ENCODE measurements at places on chromosomes 7 and 10.
A peak's percentile ranks its signal among the peaks of the same experiment; 100 is the strongest.

- no peak for DNase-seq
Measured at GRCh38 chr10:75146780-75147179, 35.3 kb downstream of the SAMD8 start.

- DNase-seq: peak; percentile 11
Measured at GRCh38 chr10:7488418-7488829, 77.6 kb upstream of the SFMBT2 start.

- no peak for DNase-seq
Measured at GRCh38 chr7:135169141-135169963, 1.2 kb downstream of the CYREN start.

GRCh38 chr10:110546499-110547110 is 20.9 kb upstream of the SMC3 start:
- DNase-seq: no peak

DNA sequence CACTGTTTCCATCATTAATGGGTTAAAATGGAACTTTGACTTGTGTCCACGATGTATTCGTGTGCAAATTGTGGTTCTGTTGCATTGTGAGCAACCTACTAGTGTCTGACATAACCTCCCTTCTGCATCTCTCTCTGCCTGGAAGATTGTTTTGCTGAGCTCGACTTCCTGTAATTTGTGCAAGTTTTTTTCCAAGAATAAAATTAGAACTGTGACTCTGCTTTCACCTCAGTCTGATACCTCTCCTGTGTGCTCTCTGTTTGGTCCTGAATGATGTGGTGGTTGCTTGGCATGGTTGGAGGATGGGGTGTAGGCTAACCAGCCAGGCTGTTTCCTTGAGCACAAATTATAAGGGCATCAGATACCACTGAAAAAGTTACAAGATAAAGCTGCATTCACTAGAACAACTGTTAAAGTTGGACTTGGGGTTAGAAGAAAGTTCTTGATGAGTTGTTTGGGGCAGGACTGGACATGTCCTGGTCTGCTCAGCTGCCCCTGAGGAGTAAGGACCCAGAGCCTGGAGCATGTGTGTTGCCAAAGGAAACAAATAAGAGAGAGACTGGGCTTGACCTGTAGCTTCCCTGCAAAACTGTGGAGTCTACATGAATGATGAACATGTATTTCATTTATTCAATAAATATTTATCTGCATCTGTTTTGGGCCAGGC is 1.9 kb upstream of the VOPP1 start:
- DNase-seq: no peak

DNA sequence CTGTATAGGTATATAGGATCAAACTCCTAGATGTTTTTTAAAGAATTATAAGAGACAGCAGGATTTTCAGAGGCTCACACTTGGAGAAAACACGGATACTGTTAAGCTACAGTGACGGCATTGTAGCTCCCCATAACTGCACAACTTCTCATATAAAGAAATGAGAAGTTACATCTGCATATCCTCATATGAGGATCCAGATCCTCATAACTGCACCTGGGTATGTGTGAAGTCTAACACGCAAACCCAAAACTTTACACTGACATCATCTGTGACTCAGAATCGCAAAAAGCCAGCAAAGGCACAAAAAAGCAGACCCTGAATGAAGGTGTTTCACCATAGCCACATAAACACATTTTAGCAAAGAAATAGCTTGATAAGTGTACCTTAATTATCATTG is 34.1 kb downstream of the NEBL start:
- DNase-seq: no peak

DNA sequence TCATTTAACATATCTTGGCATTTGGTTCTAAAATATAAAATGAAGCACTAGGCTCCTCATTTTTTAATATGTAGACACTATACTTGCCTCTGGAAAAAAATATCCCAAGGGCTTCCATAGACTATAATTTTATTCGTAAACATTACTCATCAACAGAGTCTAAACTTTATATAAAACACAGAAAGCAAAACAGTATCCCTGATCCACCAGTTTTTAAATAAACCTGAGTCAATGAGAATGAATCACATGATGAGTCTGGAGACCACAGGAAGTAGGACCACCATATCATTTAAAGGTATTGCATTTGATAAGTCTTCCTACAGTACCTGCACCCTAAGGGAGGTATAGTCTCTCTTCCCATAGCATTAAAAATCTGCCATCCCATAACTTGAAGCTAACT is 228.0 kb downstream of the DGKI start:
- DNase-seq: no peak

DNA sequence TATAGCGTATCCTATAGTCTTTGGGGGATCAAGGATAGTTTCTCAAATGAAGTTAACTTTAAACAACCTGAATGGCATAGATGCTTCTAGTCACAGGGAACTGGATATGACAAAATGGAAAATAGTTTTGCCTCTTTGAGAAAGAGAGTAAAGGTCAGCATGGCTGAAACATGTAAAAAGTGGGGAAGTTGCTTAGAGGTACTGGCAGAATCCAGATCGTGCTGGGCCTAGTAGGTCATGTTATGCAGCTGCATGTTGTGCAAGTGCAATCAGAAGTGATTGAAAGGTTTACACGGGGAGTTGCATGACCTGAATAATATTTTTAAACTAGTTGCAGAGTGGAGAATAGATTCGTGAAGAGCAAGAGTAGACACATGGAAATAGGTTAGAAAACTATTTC is 201.1 kb upstream of the HDAC9 start:
- DNase-seq: no peak

- no peak for DNase-seq
Measured at GRCh38 chr10:125951290-125951689, 54.9 kb downstream of the FANK1 start.

DNA sequence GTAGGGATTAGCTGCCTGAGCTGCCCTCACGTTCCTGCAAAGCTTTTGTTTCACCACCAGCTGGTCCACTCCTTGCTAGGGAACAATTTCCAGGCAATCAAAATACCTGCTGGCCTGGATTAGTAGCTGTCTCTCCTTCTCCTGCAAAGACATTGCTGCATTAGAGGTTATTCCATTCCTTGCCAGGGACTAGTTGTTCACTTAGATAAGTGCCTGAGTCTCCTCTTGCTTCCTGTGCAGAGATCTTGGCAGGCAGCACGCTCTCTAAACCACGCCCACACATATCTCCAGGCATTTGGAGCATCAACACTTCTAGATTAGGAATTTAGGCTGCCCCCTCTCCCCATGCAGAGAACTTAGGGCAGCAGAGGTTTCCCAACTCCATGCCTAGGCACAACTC is 150.4 kb upstream of the SMIM30 start:
- DNase-seq: no peak

- DNase-seq: no peak
Measured at GRCh38 chr7:25122373-25122772, 2.7 kb downstream of the CYCS start.

DNA sequence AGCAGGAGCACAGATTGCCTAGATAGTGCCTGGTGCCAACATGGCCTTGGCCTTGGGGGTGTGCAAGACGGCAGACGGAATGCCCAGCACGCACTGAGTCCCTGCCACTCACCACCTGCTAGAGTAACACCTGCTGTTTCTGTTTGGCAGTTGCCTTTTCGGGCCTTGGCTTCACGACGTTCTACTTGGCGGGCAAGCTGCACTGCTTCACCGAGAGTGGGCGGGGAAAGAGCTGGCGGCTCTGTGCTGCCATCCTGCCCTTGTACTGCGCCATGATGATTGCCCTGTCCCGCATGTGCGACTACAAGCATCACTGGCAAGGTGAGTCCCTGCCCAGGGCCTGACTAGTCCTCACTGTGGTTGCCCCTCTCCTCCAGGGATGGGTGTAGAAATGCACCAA is 118.0 kb downstream of the PLPP4 start:
- DNase-seq: no peak

GRCh38 chr7:43825391-43825808 is 43.9 kb downstream of the MRPS24 start:
- no peak for DNase-seq

- no peak for DNase-seq
Measured at GRCh38 chr10:100327007-100327717, 2.9 kb downstream of the PKD2L1 start.

DNA sequence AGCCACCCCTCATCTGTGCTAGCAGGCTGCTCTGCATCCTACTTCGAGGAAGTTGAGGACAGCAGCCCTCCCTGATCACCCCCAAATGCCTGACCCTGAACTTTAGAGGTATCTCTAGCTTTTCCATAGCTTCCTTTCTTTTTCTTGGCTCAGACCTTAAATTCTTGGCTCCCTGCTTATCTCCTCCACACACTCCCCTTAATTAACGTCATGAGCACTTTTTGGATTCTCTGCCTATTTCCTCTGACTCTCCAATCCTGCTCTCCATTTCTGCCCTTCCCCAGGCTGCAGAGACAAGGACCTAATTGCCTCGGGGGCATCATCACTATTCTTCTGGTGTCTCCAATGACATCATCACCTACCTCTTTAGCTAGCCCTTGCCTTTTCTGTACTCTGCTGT is 40.8 kb upstream of the SEC61G start:
- no peak for DNase-seq

DNA sequence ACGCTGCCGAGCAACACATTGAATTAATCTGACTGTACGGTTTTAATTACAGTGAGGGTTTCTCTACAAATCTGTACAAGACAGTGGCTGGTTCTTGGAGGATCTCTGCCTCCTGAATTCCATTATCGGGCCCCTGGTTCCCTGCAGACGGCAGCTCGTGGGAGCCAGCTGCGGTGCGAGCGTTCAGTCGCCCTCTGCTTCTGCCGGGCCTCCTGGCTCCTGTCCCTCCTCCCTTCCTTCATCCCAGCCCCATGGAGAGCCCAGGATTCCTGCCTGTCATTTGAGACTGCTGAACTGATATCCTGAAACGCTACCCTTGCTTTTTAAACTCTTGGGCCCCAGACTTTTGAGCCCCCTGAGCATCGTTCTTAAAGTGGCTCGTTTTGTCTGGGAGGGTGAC is 6.6 kb upstream of the DLX6 start:
- DNase-seq: no peak

DNA sequence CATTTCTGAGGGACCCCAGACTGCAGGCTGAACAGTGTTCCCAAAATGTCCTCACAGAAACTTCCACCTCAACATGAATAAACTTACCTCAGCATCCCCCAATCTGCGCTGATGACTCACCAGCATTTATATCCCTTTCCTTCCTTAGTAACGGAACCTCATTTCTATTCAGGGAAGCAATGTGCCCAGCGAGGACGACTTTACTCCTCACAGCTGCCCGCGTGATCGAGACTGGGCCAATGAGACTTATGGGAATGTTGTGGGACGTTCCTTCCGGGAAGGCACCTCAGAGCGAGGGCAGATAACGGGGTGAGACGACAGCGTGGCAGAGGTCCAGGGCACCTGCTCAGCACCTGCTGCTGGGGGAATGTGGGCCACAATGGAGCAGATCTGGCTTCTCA is 73.1 kb upstream of the CAMK2B start:
- DNase-seq: no peak

Measured in skeletal muscle cell (primary cell).